ENCODE measurements at places on chromosomes 2 and 18. TPM values are rescaled to one million over a fixed set of nuclear protein-coding genes. Genes with fewer than 3 reads are reported as not detected.
A peak's percentile ranks its signal among the peaks of the same experiment; 100 is the strongest.

The C1GALT1C1L gene
- not detected for total RNA-seq

The SLC38A11 gene
- total RNA-seq, result not detected

The TMEM198 gene
- total RNA-seq, result 3.4 TPM

The SERPINB13 gene
- not detected for total RNA-seq

The NEB gene
- total RNA-seq, result 0.09 TPM

The DES gene
- total RNA-seq, result not detected

The IHH gene
- total RNA-seq, result not detected

The ALKAL2 gene
- total RNA-seq, result 0.28 TPM

The B3GNT7 gene
- not detected for total RNA-seq

The CCDC141 gene
- total RNA-seq, result 2.1 TPM

The LRRC30 gene
- total RNA-seq, result not detected

The CPO gene
- total RNA-seq, result not detected

The HIBCH gene
- 26.7 TPM for total RNA-seq

The UGT1A8 gene
- total RNA-seq, result not detected

The KANSL3 gene
- 46.5 TPM for total RNA-seq

The SIGLEC15 gene
- not detected for total RNA-seq

The SKOR2 gene
- total RNA-seq, result not detected

DNA sequence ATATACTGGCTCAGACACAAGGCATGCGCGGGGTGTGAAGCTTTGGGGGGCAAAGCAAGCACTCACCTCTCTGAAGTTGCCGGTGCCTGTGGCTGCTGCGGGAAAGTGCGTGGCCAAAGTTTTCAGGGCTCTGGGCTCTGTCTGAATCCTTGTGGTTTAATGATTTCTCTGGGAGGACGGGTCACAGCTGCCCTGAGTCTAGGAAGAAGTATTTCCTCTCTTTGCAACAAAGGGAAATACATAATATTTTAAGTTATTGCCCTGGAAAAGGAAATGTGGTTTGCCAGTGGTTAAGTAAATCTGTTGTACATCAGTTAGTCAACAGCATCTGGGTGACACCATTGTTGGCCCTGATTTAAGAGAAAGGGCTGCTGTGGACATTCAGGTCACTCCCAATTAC is 56.7 kb upstream of the ZDBF2 start:
- no peak for DNase-seq

DNA sequence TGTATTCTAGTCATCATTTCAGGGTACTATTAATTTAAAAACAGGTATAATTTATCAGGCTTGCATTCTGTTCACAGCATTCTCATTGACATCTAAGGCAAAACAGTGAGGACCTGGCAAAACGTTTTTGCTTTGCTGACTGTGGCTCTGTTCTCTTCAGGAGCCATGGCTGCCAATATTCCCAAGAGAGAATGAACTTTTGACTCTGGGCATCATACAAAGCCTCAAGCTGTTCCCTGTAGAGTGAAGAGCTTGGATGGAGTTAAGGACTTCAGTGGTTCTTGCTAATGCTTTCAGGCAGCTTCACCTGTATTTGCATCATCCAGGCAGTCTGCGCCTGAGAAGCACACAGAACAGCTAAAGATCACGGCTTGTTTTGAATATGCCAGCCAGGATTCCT is 65.9 kb upstream of the CAVIN2 start:
- no peak for DNase-seq

- DNase-seq, result no peak
Measured at GRCh38 chr2:11876889-11877288, 130.5 kb downstream of the LPIN1 start.

GRCh38 chr2:85995648-85996529 is 107.1 kb upstream of the ST3GAL5 start:
- DNase-seq, result no peak

- DNase-seq, result no peak
Measured at GRCh38 chr2:151157000-151157735, 104.5 kb downstream of the RBM43 start.

- DNase-seq, result no peak
Measured at GRCh38 chr18:32730620-32731091, 42.2 kb downstream of the KLHL14 start.

DNA sequence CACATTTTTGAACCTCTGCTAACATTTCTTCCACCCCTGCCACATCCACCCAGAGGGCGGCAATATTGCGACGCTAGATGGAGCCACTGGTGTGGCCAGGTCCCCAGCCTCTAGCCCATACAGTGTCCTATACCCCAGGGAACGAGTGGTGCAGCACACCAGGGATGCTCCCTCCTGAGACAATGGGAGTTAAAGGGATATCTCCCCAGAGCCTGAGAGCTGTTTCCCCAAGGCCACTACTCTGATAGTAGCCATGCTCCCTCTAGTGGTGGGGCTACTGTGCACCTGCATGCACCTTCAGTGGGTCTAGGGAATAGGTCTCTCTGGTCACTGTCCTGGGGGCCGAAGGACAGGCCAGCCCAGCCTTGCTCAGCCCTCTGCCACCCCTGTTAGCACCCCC is 336.4 kb upstream of the FSHR start:
- DNase-seq, result peak; percentile 58

GRCh38 chr2:53403792-53404413 is 363.7 kb upstream of the CHAC2 start:
- DNase-seq, result no peak

- DNase-seq, result no peak
Measured at GRCh38 chr2:169036736-169037440, 5.8 kb upstream of the ABCB11 start.

DNA sequence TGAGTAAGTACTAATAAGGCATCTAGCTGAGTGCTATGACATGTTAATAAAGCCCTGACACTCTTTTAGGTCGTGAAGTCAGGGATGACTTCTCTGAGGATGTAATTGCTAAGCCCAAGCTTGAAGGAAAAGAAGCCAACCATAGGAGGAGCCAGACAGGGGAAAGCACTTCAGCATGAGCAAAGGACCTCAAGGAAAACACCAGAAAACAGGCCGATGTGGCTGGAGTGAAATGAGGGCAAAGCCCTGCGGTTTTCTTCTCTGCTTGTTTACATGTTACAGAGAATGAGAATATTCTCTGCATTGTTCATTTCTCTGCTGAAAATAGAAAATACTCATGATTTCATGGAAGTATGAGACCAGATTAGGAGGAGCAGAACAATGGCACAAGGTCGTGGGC is 112.5 kb upstream of the ARHGAP28 start:
- no peak for DNase-seq

DNA sequence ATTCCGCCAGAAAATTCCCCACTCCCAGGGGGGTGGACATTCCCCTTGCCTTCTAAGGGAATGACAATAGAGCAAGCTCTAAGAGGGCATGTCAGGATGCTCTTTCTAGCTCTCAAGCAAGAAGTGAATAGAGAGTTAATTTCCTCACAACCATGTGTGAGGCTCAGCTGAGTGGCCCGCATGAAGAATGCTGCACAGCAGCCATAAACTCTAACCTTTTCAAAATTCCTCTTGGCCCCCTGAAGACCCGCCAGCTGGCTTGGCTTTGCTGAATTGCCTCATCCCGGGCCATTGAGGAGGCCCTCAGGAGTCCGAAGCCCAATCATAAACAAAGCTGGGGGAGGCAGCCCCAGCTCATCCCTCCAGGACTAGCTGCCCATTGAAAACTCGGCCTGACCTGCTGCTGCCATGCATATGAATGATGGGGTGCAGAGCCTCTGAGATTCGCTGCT is 38.2 kb downstream of the NRP2 start:
- no peak for DNase-seq

GRCh38 chr2:232883116-232883721 is 13.2 kb downstream of the SNORC start:
- no peak for DNase-seq

GRCh38 chr18:906416-907114 is 1.9 kb downstream of the ADCYAP1 start:
- DNase-seq, result peak; percentile 57

DNA sequence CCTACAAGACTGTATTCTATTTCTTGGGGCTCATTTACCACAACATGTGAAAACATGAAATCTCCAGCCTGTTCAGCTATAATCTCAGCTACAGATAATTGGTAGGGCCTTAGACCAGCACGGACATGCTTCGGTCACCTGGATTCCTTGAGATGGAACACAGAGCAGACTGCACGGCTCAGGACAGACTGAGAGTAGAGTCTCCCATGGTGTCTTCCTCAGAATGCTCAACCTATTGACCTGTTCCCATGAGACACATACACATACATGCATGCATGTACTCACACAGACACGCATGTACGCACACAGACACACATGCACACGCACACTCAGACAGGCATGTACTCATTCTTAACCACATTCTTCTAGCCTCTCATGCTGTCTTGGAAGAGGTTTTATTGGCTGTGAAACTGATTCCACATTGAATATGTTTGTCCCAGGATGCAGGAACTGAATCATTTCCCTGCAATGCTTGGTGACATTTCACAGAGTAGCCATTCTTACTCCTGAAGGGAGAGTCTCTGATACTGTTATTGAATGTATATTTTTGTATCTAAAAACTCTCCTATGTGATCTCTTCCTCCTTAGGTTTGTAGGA is 23.5 kb upstream of the BZW1 start:
- DNase-seq, result no peak

DNA sequence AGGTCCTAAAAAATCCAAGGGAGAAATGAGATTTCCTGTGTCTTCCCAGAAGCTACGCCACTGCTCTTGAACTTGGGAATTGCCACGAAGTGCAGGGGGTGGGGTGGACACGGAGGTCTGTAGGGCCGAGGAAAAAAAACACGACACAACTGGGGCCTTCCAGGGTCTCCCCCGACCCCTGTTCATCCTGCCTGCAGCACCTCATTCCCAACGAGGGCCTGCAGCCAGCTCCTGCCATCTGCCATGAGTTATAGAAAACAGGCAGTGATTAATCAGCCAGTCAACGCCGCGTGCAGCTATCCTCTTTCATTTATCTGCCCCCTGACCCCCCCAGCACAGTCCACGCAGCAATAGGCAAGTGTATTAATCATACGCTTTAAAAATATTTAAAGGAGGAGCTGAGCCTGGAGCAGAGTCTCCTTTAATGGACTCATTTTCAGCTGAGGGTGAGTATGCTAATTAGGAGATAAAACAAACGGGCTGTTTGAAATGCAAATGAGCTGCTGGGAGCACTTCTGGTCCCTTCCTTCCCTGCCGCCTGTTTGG is 209.9 kb downstream of the TFCP2L1 start:
- DNase-seq, result no peak

GRCh38 chr18:13992826-13993540 is 77.6 kb upstream of the MC2R start:
- no peak for DNase-seq

GRCh38 chr18:51195451-51196117 is 1.9 kb downstream of the MEX3C start:
- peak; percentile 78 for DNase-seq

GRCh38 chr2:70835643-70836042 is at the start of gene CD207:
Gene CD207, minus strand, starts transcription at chr2:70835816. Its CDS starts 40 bp downstream, at chr2:70835776.
- DNase-seq, result no peak

GRCh38 chr2:72134997-72135800 is 12.5 kb downstream of the CYP26B1 start:
- no peak for DNase-seq

DNA sequence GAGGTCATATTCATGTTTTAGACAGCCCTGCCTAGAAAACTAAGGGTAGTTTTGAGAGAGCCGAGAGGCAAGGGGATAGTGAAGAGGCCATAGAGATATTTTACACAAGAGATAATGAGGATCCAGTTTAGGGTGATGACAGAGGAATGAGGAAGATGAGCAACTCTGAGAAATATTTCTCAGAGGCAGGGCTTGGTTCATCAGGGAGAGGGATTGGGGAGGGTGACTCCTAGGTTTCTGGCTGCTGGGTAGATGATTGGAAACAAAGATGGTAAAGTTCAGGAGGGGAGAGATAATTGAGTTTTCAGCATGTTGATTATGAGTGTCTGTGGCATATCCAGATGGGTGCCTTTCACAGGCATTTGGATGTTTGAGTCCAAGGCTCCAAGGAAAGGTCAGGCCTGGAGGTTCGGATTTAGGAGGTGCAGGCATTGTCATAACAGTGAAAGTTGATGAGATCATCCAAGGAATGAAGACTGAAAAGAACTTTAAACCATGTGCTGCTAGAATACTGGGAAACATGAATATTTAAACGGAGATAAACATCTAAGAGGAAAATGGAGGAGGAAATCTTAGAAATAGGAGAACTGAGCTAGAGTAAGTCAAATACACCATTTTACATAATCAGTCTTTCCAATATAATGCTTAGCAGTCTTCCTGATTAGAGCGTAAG is 7.4 kb downstream of the MYL12B start:
- DNase-seq, result no peak

DNA sequence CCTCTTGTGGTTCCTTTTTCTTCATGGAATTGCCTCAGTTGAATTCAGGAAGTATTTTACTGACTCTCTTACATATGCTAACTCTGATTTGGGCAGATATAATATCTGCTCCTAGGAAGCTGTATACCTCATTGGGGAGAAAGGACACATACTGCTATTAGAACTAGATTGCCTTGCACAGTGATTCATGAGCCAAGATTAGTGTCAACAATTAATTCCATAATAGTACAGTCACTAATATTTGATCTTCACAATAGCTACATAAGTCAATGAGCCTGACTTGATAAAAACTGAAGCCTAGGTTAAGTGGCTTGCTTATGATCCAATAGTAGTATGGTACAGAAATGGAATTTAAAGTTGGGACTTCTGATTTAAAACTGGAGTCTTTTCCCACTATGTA is 127.6 kb downstream of the ETAA1 start:
- DNase-seq, result no peak

- no peak for DNase-seq
Measured at GRCh38 chr18:74524097-74524496, 10.2 kb upstream of the CNDP1 start.

GRCh38 chr18:48562075-48562474 is 23.2 kb downstream of the CTIF start:
- DNase-seq, result no peak

GRCh38 chr18:35201256-35201931 is 39.4 kb upstream of the ZNF397 start:
- DNase-seq, result no peak

DNA sequence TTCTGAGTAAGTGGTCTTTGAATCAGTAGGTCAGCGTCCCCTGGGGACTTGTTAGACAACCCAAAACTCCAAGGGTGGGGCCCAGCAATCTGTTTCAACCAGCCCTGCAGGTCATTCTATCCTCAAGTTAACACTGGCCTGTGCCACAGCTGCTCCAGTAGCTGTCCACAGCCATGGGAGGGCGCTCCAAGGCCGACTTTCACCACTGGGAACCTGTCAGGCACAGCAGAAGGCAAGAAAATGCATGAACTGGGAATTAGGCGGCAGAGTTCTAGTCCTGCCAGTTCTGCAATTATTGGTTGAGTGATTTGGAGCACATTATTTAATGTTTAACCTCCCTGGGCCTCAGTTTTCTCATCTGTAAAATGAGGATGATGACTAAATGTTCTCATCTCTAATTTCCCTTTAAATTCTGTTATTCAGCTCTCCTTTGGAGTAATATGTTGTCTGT is 17.4 kb upstream of the MRPL33 start:
- peak; percentile 94 for DNase-seq

- DNase-seq, result no peak
Measured at GRCh38 chr2:65199166-65199565, 28.5 kb upstream of the ACTR2 start.
